EH (cell line): ENCODE measurements at places on chromosomes 1 and 21.

DNA sequence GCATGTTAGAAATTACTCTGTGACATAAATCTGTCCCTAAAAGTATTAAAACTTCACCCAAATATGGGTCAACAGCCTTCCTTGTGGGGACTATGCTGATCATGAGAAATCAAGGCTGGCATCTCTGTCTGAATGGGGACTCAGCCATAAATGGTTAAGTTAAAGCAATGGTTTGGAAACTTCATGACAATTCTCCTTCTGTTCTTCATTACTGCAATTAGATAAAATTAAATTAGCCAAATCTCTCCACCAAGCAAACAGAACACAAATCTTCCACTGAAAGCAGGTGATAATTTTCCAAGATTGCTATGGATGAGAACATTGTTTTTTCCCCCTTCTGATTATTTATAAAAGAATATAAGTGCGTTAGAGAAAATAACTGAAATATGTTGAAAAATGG lies 346.1 kb downstream of the KCNH1 start:
- DNase-seq: no peak

GRCh38 chr1:26858891-26859640 lies 3.9 kb upstream of the SFN start:
- no peak for DNase-seq

DNA sequence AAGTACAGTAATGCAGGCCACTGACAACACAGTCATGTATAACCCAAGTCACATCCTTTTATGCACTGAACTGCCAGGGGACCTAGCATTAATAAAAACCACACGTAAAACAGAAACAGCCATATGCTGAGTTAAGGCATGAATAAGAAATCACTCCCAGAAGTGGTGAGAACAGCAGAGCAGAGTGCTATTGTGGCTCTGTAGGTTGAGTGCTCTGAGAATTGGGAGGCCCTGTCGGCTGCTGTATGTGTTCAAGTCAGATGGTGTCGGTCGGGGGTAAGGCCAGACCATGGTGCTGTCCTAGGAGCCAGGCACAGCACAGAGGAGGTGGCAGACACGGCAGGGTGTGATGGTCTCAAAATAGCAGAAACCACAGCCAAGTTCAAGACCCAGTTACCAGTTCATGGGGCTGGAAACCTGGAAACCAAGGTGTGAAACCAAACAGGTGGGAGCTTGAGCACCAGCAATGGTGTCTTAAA lies 126.6 kb upstream of the COA6 start:
- DNase-seq: no peak

DNA sequence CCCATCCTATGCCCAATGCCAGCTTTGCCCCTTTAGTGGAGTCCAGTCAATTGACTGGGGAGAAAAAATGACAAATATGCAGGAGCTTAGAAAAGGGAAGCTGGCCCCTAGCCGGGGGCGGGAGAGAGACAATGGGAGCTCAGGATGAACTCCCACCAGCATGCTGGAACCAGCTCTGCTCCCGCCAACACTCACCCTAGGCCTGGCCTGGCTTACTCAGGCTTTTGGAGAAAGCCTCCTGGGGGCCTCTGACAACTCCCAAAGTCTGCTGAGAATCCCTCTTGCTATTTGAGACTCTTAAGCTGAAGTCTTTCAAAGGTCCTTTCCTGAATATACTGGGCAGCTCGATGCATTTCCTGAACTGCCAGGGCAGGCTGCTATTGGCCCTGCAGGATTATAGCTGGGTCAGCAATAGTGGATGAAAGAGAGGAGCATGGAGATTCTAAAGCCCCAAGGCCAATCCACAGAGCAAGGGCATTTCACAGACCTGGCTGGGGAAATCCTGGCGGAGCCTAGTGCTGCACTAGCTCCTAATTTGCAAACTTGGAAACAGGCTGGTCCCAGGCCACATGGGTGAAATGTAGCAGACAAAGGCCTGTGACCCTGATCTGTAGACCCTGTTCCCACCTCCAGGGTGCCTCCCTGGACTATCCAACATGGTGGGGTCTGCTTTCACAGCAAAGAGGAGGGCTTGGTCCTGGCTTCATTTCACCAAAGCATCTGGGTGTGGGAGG lies 35.7 kb upstream of the CLSTN1 start:
- peak; percentile 19 for DNase-seq

- DNase-seq: no peak
Measured at GRCh38 chr1:244209955-244210354, 158.9 kb downstream of the ZBTB18 start.

DNA sequence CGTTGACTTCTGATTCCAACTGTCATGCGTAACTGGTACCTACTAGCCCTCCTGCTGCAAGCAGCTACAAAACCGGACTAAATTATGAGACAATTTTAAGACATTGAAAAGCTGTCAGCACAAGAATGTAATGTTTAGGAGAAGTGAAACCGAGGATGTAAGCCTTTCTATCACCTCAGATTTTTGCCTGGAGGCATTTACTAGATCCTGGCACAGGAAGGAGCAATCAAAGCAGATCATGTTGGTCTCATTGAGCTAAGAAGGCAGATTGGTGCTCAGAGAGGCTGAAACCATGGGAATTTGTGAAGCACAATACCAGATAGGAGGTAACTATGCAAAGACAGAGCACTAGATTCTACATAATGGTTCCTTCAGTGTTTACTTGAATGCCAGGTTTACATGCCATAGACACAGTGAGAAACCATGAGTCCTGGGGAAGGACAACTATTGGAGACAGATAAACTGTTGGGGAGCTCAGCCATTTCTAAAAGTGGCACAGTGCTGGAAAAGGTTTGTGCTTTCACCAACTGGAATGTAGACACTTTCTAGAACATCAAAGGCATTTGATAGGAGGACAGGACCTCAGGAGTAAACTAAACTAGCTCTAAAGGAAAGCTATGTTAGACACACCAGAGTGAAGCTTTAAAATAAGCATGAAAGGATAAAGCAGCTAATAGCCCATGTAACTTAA lies 179.4 kb downstream of the LYPLAL1 start:
- DNase-seq: no peak

DNA sequence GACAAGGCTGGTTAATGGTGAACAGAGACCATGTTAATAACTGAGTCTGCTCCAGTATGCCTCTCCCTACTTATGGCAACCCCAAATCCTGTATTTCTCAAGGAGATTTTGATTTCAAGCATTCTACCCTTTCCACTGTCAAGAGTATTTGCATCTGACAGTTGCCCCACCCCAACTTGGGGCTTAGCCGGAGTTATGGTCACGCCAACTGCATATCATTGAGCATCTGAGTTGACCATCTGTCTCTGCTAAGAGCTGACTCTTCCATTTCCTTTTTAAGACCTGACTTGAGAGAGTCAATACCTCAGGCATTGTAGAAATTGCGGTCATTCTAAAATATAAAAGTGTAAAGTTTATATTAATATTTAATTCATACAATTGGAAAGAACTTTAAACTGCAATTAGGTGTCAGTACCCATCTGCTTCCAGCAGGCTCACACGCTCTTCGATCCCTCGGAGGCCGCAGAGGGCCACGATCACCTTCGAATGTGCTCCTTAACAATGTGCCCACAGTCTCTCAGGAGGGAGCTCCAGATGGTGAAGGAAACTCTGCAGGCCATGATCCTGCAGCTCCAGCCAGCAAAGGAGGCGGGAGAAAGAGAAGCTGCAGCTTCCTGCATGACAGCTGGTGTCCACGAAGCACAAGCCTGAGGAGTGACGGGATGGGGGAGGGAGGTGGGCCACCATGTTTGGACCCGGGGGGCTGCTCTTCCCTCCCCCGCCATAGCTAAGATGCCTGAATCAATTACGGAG lies 409.8 kb downstream of the DISC1 start:
- DNase-seq: no peak

- no peak for DNase-seq
Measured at GRCh38 chr1:180545991-180546390, 12.8 kb upstream of the OVAAL start.

DNA sequence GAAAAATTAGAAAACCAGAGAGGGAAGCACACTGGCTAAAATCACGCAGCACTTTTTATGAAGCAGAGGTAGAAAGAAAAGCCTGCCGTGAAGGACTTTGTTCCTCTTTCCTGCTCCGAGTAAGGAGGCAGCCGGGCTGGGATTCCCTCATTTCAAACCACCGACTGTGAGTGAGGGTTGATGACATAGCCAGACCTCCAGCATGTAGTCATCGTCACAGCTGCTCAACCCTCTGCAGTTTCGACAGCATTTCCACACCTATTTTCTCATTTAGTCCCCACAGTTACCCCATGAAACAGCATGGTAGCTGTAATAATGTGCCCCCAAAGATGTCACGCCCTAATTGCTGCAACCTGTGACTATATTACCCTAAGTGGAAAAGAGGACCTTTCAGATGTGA lies 35.3 kb downstream of the FCRL5 start:
- no peak for DNase-seq

- DNase-seq: no peak
Measured at GRCh38 chr21:31358158-31358557, 14.1 kb upstream of the TIAM1 start.

DNA sequence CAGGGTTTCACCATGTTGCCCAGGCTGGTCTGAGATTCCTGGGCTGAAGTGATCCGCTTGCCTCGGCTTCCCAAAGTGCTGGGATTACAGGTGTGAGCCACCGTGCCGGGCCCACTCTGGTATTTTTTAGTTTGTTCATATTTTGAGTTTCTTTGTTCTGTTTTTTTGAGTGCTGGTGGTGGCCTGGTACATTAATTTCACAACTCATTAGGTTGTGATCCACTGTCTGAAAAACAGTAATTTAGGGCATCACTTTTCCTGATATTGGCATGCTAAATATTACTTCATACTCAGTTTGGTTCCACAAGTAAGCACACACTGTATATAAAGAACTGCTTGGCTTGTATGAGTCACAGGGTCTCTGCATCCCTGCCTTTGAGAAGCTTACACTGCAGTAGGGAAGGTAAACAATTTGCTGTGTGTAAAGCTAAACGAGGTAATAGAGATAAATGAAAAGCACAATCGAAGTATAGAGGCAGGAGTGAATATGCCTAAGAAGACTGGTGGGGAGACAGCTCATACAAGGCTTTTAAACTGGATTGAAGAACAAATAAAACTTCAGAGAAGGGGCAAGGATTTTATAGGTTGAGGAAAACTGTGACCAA lies 7.7 kb downstream of the SNX27 start:
- DNase-seq: peak; percentile 60

DNA sequence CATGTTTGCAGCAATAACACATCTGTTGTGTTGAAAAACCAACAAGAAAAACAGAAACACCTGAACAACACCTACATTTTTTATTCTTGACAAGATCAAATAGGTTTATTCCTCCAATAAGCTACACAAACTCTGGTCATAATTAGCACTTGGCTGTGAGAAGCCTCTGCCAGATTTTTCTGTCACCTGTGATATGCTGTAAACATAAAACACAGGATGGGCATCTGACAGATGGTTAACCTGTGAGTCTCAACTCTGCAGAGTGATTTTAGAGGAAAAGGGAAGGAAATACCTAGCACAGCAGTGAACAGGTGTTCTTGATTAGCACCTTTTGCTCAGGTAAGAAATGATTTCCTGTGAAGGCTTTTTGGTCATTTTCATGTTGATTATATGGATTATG lies 175.4 kb upstream of the COA6 start:
- no peak for DNase-seq
